ENCODE measurements at places on chromosomes 12 and 14.

DNA sequence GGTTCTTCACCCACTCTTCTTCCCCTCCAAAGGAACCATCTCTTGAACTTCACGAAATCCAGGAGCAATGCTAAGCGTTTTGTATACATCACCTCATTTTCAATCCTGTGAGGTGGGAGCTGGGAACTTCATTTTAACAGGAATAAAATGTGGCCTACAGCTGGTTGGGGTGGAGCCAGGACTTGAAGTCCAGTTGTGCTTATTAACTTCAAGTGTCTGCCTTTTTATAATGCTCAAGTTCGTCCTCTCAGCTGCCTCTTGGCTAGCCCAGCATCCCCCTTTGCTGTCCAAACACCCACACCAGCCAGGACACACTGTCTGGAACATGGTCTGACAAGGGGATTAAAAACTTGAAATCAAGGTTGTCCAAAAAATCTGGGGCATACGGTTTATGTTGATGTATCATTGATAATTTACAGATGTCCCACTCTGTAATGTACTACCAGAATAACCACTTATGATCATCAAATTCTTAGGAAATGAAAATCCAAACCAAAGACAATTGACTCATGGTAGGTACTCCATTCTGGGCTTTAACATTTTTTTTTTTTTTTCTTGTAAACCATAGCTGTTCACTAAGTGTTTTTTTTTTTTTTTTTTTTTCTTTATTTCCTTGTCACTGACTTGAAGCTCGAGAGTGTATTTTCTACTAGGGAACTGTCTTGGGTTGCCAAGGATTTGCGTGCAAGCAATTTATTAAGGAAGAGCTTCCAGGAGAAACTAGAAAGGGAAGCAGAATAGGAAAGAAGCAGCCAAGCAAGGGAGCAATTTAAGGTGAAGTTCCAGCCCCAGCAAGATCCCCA is 252.3 kb downstream of the EFCAB11 start:
- no peak for DNase-seq

DNA sequence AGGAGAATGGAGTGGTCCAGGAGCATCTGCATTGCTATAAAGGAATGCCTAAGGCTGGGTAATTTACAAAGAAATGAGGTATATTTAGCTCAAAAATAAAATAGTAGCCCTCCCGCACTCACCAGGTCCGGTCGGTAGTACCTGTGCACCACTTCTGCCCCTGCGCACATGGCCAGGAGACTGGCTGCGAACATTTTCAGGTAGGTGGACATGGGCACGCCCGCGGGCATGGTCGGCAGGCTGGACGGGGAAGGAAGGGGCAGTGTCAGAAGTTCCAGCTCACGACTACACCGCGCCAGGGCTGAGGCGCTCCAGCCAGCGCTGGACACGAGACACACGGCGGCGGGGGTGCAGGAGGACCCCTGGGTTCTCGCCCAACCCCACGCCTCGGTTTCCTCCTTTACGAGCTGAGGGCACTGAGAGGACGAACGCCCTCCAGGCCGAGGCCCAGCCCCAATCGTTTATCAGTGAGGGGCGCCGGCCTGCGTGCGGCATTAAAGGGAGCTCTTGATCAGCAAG is 9.1 kb upstream of the TDG start:
- peak; percentile 27 for DNase-seq

DNA sequence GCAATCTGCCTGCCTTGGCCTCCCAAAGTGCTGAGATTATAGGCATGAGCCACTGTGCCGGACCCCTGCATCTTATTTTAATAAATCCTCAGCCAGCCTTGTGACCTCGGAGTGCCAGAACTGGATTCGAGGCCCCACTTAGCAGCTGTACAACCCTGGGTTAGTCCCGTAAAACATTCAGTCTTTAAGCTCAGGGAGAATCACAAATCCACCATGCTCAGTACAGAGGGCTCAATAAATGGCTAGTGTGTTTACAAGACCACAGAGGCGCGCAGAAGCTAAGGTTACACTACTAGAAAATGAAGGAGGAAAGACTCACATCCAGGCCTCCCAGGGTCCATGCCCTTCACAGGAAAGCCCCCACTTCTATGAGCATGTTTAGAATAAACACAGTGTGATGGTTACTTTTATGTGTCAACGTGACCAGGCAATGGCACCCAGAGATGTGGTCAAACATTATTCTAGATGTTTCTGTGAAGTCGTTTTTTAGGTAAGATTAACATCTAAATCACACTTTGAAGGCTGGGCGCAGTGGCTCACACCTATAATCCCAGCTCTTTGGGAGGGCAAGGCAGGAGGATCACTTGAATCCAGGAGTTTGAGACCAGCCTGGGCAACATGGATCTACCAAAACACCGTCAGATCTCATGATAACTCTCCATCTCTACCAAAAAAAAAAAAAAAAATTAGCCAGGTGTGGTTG is 55.3 kb downstream of the CLMN start:
- DNase-seq = no peak

- DNase-seq = peak; percentile 19
These were observed 12.2 kb upstream of the FOXG1 start for GRCh38 chr14:28754209-28754985.

GRCh38 chr12:50597200-50598195 is 92.7 kb downstream of the DIP2B start:
- DNase-seq = peak; percentile 78

- DNase-seq = no peak
These were observed 58.5 kb upstream of the OSBPL8 start for GRCh38 chr12:76618031-76618430.

DNA sequence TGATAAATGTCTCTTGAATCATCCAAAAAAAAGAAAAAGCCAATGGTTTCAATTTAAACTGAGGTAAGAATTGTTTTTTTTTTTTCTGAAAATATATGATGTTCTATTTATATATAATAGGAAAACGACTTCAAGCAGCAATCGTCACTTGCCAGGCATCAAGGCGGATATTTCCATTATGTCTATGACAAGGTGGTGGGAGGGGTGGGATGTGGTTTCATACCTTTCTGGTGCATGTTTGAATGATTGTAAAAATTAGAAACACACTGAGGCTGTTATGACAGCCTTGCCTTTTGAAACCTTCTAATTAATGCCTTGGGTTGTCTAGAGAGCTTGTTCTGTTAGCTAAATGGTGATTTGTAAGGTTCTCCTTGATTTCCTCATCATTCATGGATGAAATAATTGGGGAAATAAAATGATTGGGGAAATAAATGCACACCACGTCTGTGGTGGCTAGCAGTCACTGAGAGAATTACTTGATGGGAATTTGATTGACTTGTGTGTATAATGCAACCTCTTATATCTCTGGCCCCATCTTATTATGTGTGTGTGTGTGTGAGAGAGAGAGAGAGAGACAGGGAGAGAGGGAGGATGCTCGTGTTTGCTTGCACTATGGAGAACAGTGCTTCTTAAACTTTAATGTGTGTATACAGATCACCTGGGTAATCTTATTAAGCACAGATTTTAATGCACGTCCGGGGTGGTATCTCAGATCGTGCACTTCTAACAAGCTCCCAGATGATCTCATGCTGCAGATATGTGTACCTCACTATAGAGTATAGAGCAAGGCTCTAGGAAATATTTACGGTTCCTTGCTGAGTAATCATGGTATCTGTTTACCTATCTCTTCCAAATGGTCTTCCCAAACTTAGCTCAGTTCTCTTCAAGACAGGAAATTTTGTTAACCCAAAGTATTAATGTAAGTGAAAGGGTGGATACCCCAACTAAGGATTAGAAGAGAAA is 502.6 kb downstream of the DIO2 start:
- DNase-seq = no peak

DNA sequence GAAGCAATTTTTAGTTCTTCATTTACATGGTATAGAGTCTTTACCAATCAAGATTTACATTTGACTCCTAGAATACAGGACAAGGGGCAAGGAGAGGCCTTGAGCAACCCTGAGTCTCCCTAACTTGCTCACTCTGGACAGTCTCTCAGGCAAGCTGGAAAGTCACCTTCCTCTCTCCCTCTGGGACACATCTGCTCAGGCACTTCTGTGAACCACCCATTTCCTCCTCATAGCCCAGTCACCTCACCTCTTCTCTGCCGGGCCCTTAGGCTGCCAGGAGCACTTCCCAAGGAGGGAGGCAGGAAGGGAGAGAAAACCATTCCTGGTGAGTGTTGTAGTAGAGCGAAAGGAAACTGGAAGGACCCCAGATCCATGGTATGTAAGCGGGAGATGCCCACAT is 202.8 kb downstream of the TTC7B start:
- DNase-seq = no peak

GRCh38 chr14:45089813-45090212 is 5.9 kb downstream of the PRPF39 start:
- peak; percentile 27 for DNase-seq

GRCh38 chr12:76069339-76069738 is 15.1 kb downstream of the NAP1L1 start:
- no peak for DNase-seq

DNA sequence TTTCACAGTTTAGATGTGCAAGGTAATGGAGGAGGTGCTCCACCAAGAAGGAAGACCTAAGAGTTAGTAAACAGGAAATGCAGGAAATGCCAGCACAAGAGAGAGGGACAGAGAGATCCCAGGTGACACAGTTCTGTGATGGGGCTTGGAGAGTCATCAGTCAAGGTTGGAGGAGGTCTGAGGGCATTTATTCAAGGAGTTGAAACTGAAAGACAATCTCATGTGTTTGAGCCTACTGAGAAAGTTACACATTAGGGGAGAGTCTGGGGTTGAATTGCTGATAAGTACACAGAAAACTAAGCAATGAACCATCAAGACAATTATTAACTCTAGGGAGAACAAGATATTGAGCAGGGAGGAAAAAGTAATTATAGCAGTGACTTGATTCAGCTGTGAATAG is 138.5 kb downstream of the ANO6 start:
- DNase-seq = no peak

GRCh38 chr12:130421896-130422295 is 84.2 kb downstream of the PIWIL1 start:
- no peak for DNase-seq

DNA sequence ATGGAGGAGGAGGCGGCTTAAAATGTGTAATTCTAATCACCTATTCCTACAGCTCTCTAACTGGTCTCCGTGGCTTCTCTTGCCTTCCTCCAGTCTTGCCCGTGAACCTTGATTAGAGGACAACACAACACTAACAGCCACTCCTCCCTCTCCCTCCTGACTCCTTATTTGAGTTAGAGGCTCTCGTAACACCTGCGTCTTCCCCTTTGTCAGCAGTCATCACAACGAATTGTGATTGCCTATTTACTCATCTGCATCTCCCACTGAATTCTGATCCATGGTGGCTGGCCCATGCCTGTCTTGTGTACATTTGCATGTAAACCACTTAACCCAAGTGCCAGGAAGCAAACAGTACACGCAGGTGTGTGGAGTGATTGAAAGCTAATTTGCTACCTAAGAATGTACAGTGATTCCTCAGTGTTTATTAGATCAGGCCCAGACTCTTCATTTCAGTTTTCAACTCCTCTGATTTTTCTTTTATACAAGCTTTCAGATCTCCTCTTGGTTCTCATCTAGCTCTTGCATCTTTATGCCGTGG is 154.5 kb downstream of the MON2 start:
- DNase-seq = no peak

GRCh38 chr12:121697093-121697698 is 15.4 kb upstream of the TMEM120B start:
- DNase-seq = peak; percentile 28

GRCh38 chr12:26399381-26399780 is 204.0 kb downstream of the SSPN start:
- no peak for DNase-seq

GRCh38 chr14:33940561-33941011 is 10.3 kb downstream of the EGLN3 start:
- no peak for DNase-seq

- no peak for DNase-seq
These were observed 301.8 kb downstream of the AEBP2 start for GRCh38 chr12:19741132-19741489.

DNA sequence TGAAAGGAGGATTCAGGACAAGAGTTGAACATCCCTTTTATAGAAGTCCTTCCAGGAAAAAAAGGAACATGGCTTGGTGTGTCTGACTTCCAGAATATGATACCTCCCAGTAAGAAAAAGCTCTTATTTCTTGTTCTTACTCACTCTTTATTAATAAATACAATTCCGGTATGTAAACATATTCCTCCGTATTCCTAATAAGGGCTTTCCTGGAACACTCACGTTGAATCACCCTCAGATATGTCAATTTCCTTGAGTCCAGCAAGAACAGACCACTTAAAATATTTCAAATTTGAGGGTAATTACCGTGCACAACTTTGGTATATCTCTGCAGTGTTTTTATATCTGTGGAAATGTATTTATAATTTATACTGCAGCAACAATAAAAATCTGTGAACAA is 385.6 kb downstream of the SYT1 start:
- no peak for DNase-seq

DNA sequence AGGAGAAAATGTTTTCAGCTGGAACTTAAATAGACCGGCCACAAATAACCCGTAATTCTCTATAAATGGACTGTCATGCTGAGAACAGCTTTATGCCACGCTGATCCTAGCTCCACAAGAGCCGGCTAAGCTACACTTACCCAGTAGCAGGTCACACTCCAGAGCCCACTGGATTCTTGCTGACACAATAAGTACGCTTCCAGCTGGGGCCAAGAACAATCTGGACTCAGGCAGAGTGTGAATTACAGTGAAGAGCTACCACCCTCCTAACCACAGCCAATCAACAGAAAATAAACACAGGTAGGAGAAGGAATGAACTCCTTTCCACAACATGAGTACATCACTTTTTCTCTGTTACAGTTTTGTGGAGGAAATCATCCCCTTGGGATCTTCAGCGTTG is 531.3 kb downstream of the GALC start:
- no peak for DNase-seq

DNA sequence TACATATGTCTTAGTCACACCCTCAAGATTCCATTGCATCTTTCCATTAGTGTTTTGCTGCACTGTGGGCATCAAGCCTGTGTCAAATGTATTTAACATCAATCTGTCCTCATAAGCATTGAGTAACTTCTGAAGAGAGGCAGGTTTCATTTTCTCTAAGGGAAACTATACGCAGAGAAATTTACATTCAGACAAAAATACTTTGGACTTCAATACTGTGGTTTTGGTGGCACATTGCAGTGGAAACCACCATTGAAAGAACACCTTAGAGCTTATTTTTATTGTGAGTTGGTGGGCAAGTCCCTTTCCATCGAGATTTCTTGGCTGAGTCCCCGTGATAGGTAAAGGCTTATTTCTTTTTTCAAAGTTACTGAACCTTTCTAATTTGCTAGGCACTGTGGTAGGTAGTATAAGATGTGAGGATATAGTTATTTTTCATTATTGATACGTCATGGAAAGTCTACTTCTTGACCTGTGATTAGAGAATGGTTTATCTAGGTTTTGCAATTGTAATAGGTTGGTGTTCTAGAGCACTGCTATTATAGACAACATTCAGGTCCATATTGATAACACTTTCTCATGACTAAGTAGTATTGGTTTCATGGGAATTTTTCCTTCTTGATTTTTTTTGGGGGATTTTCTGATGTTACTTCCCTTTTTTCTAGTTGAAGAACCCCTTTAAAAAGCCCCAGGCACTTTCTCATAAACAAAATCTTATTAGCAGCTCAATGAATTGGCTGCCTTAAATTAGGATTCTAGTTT is 81.9 kb downstream of the CFAP54 start:
- peak; percentile 44 for DNase-seq

- DNase-seq = no peak
These were observed 263.8 kb downstream of the APAF1 start for GRCh38 chr12:98908866-98909265.

GRCh38 chr12:26954027-26954426 is 15.8 kb downstream of the FGFR1OP2 start:
- DNase-seq = no peak

Measured in activated CD8-positive, alpha-beta T cell treated with anti-CD3 and anti-CD28 coated beads for 36 hours (primary cell).